ENCODE measurements at places on chromosomes 3 and 15.

DNA sequence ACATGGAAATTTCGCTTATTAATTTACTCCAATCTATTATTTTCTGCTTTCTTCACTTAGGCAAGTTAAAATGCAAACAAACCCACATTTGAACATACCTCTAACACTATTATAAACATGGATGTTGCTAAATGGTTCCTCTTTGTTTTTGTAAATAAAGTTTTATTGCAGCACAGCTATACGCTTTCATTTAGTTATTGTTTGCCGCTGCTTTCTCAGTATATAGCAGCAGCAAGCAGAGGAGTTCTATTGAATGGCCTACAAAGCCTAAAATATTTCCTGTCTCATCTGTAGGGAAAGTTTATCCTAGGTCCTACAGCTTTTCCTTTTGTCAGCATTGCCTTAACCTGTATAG lies 7.9 kb upstream of the CHD2 start:
- no peak for DNase-seq

- no peak for DNase-seq
These were observed 19.2 kb downstream of the EXOSC7 start for GRCh38 chr3:44995142-44995770.

DNA sequence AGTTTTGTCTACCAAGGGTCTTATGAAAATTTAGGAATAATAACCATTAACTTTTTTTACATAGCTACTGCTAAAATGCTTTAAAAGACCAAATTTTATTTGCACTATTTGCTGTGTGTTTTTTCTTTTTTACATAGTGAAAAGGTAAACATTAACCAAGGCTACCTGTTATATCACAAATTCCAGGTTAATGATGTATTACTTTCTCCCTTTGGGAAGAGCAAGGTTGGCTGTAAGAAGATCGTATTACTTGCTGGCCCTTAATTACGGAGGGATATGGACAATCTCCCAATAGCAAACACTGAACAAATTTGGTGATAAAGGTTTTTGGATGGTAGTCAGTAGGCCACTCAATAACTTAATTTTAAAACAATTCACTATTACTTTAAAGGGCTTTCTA lies 22.4 kb downstream of the LRRC58 start:
- no peak for DNase-seq

DNA sequence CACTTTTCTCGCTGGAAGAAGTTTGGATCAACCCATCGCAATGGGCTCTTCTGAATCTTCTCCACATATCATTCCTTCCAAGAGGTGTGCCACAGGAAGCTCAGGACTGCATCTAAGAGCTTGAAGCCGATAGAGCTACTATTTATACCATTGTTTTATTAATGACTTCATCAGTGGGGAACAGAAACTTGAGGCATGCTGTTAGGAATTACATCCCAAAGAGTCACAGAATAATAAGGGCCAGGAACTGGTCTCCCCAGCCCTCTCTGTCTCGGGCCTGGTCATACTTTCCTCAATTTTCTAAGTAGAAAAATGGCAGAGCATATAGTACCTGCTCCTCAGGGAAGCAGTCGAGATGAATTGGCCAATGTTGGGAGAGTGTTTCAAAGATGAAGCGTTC lies 16.9 kb upstream of the C15orf61 start:
- no peak for DNase-seq

All from activated effector memory CD4-positive, alpha-beta T cell treated with Interleukin-2 at 50 U/mL for 16 hours (primary cell).